ENCODE measurements at places on chromosomes 2 and 18.

DNA sequence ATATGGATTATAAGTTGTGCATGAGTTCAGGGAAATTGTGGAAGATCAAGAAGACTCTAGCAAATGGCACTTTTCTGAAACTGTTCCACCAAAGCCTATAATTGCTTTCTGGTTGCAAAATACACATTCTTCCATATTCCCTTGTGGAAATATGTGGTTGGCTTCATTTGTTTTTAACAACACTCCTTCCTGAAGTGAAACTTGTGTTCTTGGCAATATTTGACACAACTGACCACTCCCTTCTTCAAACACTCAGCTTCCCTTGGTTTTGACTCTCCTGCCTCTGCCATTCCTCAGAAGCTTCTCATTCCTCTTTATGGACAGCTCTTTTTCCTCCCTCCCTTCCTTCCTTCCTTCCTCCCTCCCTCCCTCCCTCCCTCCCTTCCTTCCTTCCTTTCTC lies 192.3 kb downstream of the PMAIP1 start:
- DNase-seq = no peak

- DNase-seq = no peak
Observed at GRCh38 chr18:706405-706804, 6.0 kb downstream of the ENOSF1 start.

DNA sequence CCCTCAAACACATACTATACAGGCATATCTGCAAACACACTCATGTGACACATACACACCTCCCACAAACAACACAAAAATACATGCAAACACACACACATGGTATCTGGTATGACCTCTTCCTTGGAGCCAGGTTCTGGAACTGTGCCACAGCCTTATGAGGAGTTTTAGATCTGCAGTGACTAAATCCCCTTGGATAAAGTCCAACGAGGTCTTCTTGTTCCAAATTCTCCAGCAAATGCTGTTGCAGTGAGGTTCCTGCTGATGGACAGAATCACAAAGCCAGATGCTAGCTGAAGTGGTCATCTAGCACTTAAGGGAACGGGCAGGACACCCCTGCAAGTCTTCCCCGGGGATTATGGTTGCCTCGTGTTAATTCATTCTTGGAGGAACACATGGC lies 54.5 kb upstream of the DAPL1 start:
- no peak for DNase-seq

DNA sequence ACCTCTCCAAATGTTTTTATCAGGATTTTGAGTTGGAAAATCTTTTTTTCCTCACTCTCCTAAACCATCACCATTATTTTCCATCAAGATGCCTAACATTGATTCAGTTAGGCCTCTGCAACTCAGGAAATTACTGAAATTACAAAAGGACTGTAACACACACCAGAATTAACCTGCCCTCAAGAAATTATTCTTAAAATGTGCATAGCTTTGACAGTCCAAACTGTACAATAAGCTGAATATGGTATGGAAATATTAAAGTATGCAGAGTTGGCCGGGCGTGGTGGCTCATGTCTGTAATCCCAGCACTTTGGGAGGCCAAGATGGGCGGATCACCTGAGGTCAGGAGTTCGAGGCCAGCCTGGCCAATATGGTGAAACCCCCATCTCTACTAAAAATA lies 50.2 kb upstream of the PHLPP1 start:
- DNase-seq = no peak

GRCh38 chr2:47452761-47453160 lies 49.8 kb downstream of the MSH2 start:
- no peak for DNase-seq

GRCh38 chr2:70894765-70895164 lies 40.9 kb upstream of the ATP6V1B1 start:
- no peak for DNase-seq

DNA sequence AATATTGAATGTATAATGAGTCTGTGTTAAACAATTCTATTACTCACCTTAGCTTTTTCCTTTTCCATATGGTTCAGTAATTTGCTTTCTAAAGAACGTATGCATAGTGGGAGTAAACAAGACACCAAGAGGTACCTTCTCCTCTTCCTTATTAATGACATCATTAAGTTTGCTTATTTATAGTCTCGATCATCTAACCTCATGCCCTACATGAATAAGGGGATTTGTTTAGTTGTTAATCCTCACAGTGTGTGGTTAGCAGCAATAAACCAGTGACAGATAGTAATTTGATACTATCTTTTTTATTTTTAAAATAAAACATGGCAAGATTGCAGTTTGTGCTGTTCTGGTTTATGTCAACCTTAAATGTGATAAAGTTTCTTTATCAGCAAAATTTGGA lies 69.7 kb downstream of the COBLL1 start:
- no peak for DNase-seq

DNA sequence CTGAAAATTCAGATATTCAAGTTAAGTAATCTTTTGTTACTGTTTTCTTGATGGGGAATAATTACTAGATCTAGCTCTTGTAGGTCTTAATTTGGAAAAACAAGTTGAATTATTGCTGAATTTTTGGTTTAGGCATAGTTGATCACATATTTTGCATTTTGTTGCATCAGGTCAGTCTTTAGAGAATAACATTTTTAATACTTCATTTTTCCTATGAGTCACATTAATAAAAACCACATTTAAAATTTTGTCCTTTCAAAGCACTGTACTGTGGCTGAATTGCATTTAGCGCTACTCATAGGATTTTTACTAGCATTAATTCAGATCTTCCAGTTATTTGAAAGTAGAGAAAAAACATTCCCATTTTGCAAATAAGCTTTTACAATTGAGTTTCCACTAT lies 23.2 kb downstream of the MAP4K4 start:
- DNase-seq = no peak

- no peak for DNase-seq
Observed at GRCh38 chr18:26421931-26422330, 126.4 kb downstream of the KCTD1 start.

- DNase-seq = no peak
Observed at GRCh38 chr2:183088061-183088460, 9.5 kb downstream of the DUSP19 start.

- no peak for DNase-seq
Observed at GRCh38 chr2:109473616-109474318, 140.0 kb downstream of the SEPTIN10 start.

GRCh38 chr2:117470311-117471095 lies 344.0 kb upstream of the DDX18 start:
- peak; percentile 2 for DNase-seq

DNA sequence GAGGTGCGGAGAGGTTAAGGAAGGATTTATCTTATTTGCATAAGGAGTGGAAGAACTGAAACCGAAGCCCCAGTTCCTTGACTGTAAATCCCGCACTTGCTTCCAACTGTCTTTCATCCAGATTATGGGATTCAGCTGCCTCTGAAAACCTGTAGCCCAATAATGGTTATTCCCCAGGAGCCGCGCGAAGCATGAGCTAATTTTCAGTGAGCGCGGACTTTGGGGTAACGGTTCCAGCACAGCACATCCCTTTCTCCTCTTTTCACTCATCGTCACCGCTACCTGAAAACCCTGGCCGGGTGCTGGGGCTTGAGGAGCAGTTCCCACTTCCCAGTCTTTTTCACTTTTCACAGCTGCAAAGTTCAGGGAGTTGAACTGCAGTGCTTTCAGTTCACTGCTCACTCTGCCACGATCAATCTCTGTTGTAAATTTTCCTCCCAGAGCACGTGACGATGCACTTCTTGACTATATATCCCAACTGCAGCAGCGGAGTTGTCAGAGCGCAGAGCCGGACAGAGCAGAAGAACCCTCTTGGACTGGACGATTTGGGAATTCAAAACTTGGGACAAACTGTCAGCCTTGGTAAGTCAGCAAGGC lies at the start of gene KCNE4:
TSS of gene KCNE4 (plus strand) at position 498 of the 597 bp plus-strand sequence. CDS start 641 bp downstream, outside the sequence.
- peak; percentile 43 for DNase-seq

- DNase-seq = peak; percentile 9
Observed at GRCh38 chr2:163736433-163737189, 803 bp upstream of the FIGN start.

GRCh38 chr2:124147552-124147951 lies 122.5 kb downstream of the CNTNAP5 start:
- no peak for DNase-seq

- DNase-seq = no peak
Observed at GRCh38 chr2:220293966-220294365, 666.5 kb downstream of the SLC4A3 start.

GRCh38 chr2:109139002-109139401 lies 10.0 kb downstream of the SH3RF3 start:
- DNase-seq = no peak

- DNase-seq = no peak
Observed at GRCh38 chr18:13572148-13572547, 154.2 kb downstream of the FAM210A start.
